ENCODE measurements at places on chromosomes 2 and 18.

DNA sequence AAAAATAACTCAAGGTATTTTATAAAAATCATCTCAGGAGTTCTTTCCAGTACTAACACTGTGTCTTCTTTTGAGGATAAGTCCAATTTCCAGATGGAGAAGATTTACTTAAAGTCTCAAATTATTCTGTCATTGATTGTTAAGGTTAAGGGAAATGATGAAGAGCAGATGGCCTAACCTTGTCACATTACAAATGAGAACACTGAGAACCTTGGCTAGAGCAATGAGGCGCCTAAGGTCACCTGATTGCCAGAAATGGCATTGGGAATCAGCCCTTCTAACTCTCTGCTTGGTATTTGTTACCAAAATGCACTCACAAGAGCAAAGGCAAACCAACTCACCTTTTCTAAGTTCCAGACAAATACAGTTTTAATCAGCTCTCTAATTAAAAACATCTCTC lies 835.1 kb downstream of the RNF144A start:
- DNase-seq = no peak

- DNase-seq = peak; percentile 2
These were observed 883.3 kb downstream of the CNTNAP5 start for GRCh38 chr2:124908411-124908810.

DNA sequence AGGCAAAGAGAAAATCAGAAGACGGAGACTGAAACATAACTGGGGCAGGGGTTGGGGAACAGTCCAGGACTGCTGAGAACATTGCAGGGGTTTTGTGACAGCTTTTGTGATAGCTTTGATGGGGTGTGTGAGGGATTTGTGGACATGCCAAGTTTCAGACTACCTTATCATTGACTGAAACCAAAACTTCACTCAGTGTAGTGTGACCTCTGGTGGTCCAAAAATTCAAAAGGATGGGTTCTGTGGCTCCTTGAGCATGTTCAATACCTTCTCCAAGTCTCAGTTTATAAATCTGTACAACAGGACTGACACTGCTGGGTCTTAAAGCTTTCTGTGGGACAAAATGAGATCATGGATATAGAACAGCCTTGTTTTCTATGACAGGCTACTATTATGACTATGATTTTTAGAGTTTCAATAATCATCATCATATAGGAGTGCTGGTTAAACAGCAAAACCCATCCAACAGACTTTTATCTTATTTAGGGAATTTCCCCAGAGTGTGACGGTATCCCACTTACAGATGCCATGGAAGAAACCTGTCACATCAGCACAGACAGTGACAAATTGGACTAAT lies 259.2 kb upstream of the SLC14A2 start:
- DNase-seq = no peak

GRCh38 chr2:55134316-55134706 lies 84.1 kb upstream of the RTN4 start:
- DNase-seq = no peak

- no peak for DNase-seq
These were observed 164.5 kb downstream of the LCLAT1 start for GRCh38 chr2:30611583-30611982.

- DNase-seq = no peak
These were observed 25.0 kb downstream of the CEP68 start for GRCh38 chr2:65081232-65081685.

DNA sequence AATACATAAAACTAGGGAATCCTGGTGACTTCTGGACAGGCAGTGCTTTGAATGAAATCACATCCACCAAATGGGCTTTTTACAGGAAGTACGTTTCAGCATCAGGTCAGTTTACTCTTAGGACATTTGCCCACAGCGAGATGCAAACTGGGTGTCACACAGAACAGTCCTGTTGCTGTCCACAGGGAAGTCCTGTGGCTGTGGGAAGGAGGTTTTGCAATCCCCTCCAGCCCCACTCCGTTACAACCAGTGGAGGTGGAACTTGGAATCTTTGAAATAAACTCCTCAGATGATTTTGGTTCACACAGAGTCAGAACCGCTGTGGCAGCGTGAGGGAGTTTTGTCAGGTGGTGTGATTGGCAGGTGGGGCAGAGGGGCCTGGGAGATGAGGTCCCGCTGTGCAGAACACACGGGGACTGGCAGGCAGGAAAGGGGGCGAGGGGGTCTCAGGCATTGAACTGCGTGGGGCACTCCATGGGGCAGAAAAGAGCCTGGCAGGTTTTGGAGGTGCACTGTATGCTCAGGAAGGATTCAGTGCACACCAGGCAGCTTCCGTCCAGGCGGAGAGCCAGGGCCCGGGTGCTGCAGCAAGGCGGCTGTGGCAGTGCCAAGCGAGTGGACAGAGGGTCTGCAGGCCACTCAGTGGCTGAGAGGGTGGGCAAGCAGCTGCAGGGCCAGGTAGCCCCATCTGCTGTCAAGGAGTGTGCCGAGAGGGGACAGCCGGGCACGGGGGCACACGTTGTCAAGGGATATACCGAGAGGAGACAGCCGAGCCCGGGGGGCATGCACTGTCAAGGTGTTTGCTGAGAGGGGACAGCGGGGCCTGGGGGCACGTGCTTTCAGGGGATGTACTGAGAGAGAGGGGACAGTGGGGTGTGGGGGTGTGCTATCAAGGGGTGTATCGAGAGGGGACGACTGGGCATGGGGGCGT lies 148.7 kb downstream of the LDLRAD4 start:
- DNase-seq = no peak

- no peak for DNase-seq
These were observed 25.7 kb downstream of the BCL11A start for GRCh38 chr2:60527762-60528161.

GRCh38 chr18:59323931-59324622 lies 5.6 kb upstream of the CPLX4 start:
- no peak for DNase-seq

DNA sequence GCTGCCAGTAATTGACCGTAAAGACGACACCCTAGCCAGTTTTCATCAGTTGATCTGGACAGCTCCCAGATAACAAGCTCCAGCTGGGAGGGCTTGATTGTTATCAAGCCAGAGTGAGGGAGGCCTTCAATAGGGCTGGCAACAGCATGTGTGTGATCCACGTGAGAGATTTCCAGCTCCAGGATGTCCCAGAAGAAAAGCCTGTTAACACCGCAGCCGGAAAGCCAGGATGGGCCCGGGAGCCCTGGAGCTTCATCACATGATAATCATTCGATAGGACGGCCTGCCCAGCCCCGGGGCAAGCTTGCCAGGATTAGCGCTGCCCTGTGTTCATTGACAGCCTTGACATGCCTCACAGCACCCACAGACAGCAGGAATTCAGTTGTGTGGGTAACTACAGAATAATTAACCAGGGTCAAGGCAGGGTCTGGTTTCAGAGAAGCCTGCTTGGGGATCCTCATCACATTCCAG lies 182.5 kb downstream of the C1D start:
- DNase-seq = peak; percentile 37

DNA sequence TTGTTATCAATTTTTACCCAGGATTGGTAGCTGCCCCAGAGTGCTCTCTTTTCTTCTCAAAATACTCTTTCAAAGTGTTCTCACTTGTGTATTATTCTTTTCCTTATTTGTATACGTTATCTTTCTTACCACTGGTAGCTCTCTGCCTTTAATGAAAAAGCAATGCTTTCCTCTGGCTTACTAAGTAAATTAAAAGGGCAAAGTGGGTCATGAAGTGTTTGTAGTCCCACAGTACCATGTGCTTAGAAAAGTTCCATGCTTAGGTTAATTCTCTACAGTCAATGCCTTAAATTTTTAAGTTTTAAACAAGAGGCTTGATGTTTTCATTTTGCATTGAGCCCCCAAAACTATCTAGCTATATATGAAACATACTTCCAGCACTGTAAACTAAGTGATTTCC lies 300.2 kb downstream of the ASXL3 start:
- DNase-seq = no peak

GRCh38 chr2:101295895-101296294 lies 12.6 kb downstream of the RNF149 start:
- DNase-seq = peak; percentile 25

DNA sequence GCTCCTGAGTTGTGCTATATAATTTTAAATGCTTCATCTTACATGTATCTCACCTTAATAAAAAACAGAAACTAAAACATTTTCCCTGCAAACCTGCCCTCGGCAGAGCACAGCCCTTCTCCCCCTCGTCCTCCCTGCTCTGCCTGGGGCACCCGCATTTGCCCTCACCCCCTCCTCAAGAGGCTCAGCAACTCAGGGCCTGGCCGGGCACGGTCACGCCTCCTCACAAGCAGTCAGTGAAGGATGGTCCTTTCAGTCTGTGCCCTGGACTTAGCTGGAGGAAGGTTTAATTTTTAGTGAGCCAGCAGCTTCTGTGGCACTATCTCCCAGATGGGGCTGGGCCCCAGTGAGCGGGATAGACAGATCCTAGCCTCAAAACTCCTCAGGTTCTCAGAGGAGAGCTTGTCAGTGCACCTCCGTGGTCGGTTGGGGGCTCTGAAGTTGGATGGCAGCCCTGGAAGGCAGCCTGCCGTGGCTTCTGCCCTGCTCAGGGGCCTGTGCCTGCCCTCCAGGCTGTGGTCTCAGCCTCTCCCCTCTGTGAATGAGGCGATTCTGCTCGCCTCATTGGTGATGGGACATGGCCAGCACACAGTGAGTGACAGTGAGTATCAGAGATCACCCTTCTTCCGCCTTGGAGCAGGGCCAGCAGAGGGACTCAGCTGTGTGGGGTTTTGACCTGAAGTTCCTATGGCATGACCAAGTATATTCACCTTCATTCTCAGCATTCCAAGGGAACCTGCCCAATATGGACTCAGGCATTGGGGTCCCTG lies 56.3 kb upstream of the AFF3 start:
- DNase-seq = no peak

DNA sequence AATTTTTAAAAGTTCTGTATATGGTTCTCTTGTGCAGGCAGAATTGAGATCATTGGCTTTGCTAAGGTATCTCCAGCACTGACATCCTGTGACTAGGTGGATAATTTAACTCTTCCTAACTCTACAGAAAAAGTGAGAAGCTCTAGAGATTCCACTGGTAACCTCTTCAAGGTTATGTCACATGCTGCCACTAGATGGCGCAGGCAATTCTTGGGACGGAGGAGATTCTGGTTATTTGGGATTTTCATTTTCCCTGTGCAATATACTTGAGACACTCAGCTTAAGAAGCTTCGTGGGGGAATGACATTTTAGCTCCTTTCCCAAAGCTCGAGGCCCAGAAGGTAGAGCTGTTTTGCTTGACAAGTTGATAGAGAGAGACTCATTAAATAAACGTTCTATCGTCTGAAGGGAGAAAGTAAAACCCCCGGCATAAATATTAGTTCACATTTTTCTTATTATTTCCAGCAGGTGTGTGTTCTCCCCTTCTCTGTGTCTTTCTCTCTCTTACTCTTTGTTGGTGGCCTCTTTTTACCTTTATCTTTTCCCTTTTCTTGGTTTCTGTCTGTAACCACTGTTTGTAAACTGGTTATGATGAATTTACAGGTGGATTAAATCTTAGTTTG lies 26.6 kb upstream of the LANCL1 start:
- peak; percentile 71 for DNase-seq

DNA sequence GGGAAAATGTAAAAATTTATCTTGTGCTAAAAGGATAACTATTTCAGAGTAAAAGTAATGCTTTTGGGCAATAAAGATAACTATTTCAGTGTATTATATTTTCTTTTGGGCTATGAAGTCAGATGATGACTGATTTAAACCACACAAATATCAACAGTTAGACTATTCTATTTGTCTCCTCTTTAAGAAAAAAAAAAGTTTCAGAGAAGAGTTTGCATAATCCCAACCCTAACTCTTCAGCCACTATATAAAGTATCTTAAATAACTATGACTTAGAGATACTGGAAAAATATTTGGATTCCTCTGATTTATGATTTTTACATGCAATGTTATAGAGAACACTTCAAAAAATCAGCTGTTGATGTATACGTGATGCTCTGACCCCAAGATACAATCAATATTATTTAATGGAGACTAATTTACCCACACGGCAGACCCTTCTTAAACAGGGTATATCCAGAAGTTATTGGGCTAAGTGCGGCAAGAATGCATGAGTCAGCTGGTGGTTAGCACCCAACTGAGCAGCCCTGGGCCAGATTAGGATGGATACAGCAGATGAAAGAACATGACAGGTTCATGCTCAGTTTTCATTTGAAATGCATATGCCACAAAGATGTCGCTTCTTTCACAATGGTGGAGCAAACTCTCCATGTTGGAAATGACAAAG lies 279.0 kb downstream of the AFF3 start:
- DNase-seq = no peak

GRCh38 chr2:173386738-173387065 lies 32.0 kb downstream of the CDCA7 start:
- no peak for DNase-seq

DNA sequence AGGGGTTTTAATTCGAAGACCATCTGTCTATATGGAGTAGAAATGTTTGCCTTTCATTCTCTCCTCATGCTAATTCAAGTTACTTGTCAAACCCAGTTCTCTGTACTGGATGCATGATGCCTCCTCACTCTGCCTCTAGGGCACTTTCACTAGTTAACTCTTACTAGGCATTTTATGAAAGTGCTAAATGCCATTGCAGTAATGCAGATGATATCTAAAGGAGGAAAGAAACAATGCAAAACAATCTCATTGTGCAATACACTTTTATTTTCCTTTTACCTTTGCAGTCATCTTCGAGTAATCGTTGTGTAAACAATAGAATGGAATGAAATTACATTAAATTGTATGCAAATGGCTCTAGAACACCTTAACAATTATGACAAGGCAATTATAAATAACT lies 293.6 kb downstream of the STK39 start:
- no peak for DNase-seq

Measured in fibroblast of the aortic adventitia (primary cell).